Activated CD8-positive, alpha-beta memory T cell treated with anti-CD3 and anti-CD28 coated beads, Interleukin-2, amount 10 ng/mL, durations not matched to agents 7 days and 5 days (primary cell): ENCODE measurements at places on chromosomes 11 and 22.

- H3K27ac ChIP-seq: no peak overlapping the region
- H3K27me3 ChIP-seq: no peaks in the 10 kb centered on the region
- no peaks in the 10 kb centered on the region for H3K36me3 ChIP-seq
- DNase-seq: no peak
- no peak overlapping the region for H3K4me3 ChIP-seq
These were observed 362.1 kb upstream of the PDGFD start for GRCh38 chr11:104526006-104526405.

DNA sequence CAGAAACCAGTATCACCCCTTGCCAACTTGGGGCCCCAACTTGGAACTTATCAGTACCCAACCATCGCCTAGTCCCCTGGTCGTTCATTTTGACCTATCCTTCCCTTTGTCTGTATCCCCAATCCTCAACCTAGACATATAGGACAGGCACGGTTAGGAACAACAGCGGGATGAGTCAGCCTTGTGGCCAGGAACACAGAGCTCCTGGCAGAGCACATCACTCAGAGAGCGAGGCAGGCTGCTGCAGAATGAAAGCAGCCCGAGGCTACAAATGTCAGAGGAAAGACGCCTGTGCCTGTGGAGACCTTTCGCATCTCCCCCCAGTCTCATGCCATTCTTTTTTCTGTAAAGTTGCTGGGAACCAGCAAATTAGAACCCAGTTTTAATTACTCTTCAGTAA lies 14.6 kb downstream of the DKK3 start:
- H3K36me3 ChIP-seq: no peaks in the 10 kb centered on the region
- H3K27ac ChIP-seq: no peak overlapping the region
- H3K27me3 ChIP-seq: peaks cover 29% of the 10 kb centered on the region
- H3K4me1 ChIP-seq: peaks cover 33% of the 10 kb centered on the region
- H3K4me3 ChIP-seq: no peak overlapping the region

GRCh38 chr22:23223569-23224317 lies 43.4 kb downstream of the BCR start:
- H3K27ac ChIP-seq: no peak overlapping the region
- peaks cover 44% of the 10 kb centered on the region for H3K4me1 ChIP-seq
- H3K4me3 ChIP-seq: no peak overlapping the region
- H3K27me3 ChIP-seq: no peaks in the 10 kb centered on the region
- no peak for DNase-seq
- peaks cover 5% of the 10 kb centered on the region for H3K36me3 ChIP-seq

DNA sequence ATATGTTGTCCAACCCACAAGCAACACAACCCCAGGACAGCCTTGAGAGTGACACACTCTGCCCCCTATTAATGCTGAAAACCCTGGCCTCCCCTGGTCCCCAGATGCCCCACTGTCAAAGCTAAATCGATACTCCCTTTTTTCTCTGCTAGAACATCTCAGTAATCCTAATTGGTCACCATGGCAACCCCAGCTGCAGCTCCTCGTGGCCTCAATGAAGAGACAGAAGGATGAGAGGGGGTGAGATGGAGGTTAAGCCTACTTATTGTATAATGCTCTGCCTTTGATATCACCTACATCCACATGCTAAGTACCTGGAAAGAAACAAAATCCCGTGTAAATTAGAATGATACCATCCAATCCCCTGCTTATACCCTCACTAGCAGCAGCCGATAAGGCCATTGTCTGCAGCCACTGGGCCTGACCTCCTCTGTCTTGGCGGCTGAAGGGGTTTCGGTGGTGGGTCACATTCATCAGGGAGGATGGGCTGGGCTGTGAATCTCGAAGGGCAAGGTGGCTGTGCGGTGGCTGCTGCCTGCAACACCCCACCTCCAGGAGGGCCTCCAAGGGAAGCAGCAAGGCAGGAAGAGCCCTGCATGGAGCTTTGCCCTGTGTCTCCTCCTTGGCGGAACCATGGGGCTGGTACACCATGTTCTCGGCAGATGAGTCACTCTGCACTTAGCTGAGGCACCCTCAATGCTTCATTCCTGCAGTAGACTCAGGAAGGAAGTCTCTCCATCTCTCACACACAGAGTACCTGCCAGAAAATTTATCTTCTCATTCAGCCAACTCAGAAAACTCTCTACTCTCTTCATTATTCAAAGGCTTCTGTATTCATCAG lies 399.5 kb downstream of the BUD13 start:
- no peaks in the 10 kb centered on the region for H3K27me3 ChIP-seq
- H3K4me3 ChIP-seq: no peak overlapping the region
- no peaks in the 10 kb centered on the region for H3K4me1 ChIP-seq

GRCh38 chr22:48938741-48939140 lies 888.9 kb downstream of the BRD1 start:
- H3K27me3 ChIP-seq: no peaks in the 10 kb centered on the region
- no peaks in the 10 kb centered on the region for H3K36me3 ChIP-seq
- no peak overlapping the region for H3K4me3 ChIP-seq
- peak; percentile 2 for DNase-seq
- no peaks in the 10 kb centered on the region for H3K4me1 ChIP-seq

- H3K36me3 ChIP-seq: no peaks in the 10 kb centered on the region
- H3K27me3 ChIP-seq: peaks cover 7% of the 10 kb centered on the region
- peaks cover 3% of the 10 kb centered on the region for H3K4me1 ChIP-seq
These were observed 15.1 kb downstream of the MRGPRF start for GRCh38 chr11:68997995-68998348.

DNA sequence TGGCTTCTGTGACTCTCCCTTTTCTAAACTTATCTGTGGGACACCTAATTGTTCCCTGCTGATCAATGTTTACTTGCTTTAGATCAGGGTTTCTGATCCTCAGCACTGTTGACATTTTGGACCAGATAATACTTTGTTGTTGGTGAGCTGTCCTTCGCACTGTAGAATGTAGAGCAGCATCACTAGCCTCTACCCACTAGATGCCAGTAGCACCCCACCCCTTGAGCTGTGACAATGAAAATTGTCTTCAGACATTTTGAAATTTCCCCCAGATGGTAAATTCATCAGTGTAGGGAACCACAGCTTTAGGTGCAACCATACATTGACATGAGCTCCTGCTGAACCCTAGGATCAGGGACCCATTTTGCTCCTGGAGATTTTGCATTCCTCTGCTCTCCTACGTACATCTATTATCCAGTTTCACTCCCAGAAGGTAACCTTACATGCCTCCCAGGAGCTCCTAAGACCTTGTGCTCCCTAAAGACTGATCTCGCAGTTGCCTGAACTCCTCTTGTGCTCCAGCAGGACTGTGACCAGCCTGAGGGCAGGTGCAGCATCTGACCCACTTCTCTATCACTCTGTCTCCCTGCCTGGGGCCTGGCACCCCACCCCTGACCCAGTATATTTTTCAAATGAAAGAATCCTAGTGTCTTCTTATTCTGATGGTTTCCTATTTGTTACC lies 107.8 kb downstream of the FAR1 start:
- H3K4me1 ChIP-seq: no peaks in the 10 kb centered on the region
- H3K4me3 ChIP-seq: no peak overlapping the region
- no peak overlapping the region for H3K27ac ChIP-seq
- peak; percentile 51 for DNase-seq

GRCh38 chr11:63427971-63428508 lies 58.5 kb downstream of the SLC22A9 start:
- no peaks in the 10 kb centered on the region for H3K36me3 ChIP-seq
- H3K27ac ChIP-seq: no peak overlapping the region
- H3K4me3 ChIP-seq: no peak overlapping the region
- no peaks in the 10 kb centered on the region for H3K4me1 ChIP-seq

- no peak for DNase-seq
- no peak overlapping the region for H3K27ac ChIP-seq
- H3K36me3 ChIP-seq: peaks cover 3% of the 10 kb centered on the region
- H3K4me1 ChIP-seq: no peaks in the 10 kb centered on the region
- H3K27me3 ChIP-seq: peaks cover 16% of the 10 kb centered on the region
These were observed 19.2 kb upstream of the MMP13 start for GRCh38 chr11:102974552-102975280.

- no peaks in the 10 kb centered on the region for H3K27me3 ChIP-seq
- DNase-seq: no peak
- no peaks in the 10 kb centered on the region for H3K36me3 ChIP-seq
- H3K27ac ChIP-seq: no peak overlapping the region
- no peaks in the 10 kb centered on the region for H3K4me1 ChIP-seq
- no peak overlapping the region for H3K4me3 ChIP-seq
These were observed 43.5 kb downstream of the FANCF start for GRCh38 chr11:22582151-22582410.

DNA sequence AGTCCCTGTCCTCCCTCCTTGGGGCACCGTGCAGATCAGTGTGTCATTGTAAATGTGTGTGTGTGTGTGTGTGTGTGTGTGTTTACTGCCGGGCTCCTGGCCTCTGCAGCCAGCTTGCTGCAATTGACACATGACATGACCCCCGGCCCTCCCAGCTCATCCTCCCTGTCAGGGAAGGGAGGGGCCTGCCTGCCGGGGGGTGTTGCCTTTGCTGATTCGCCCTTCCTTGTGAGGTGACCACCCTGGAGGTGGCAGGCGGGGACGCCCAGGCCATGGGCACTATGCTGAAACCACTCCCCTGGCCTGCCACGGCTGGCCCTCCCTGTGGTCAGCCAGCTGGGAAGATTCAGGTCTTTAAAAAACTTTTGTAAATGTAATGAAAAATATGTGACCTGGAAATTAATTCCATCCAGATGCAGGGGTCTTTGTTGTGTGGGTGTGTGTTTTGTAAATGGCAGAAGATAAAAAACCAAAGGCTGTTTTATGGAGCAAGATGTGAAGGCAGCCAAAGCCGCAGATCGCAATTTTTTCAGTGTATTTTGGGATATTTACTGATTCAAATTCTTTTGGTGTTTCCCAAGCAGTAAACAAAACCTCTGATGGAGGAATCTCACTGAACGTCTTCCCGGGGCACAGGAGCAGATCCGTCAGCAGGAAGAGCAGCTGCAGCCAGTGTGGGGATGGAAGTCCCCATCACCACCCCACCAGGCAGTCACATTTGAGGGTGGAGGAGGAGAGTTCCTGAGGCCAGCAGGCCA lies 23.2 kb downstream of the SHISAL1 start:
- H3K27ac ChIP-seq: no peak overlapping the region
- H3K4me3 ChIP-seq: no peak overlapping the region
- H3K36me3 ChIP-seq: no peaks in the 10 kb centered on the region
- H3K27me3 ChIP-seq: peaks cover 4% of the 10 kb centered on the region
- DNase-seq: no peak

GRCh38 chr22:24819911-24820461 lies 14.0 kb downstream of the SGSM1 start:
- no peak overlapping the region for H3K27ac ChIP-seq
- DNase-seq: no peak
- H3K4me1 ChIP-seq: no peaks in the 10 kb centered on the region
- peaks cover 7% of the 10 kb centered on the region for H3K27me3 ChIP-seq
- peaks cover 3% of the 10 kb centered on the region for H3K36me3 ChIP-seq
